Activated CD4-positive, alpha-beta T cell treated with anti-CD3 and anti-CD28 coated beads for 24 hours (primary cell): ENCODE measurements at places on chromosomes 13 and 19.

- no peak for DNase-seq
Observed at GRCh38 chr19:12364391-12365235, 870 bp downstream of the ZNF442 start.

- peak; percentile 87 for DNase-seq
Observed at GRCh38 chr19:13846557-13847406, 30.2 kb upstream of the NANOS3 start.

DNA sequence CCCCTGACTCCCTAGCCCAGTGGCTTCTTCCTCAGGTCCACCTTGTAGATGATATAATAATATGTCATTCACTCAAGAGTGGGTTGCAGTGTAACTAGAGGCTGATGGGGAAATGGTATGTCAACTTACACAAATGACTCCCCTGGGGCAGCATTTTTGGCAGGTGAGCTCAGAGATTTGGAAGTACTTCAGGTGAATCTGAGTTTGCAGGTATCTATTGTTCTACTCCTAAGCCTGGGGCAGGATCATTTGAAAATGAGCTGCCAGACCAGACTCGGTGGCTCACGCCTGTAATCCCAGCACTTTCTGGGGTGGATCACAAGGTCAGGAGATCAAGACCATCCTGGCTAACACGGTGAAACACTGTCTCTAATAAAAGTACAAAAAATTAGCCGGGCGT lies 11.6 kb upstream of the CNMD start:
- no peak for DNase-seq

- DNase-seq, result no peak
Observed at GRCh38 chr13:20002787-20003186, 44.3 kb downstream of the ZMYM2 start.

GRCh38 chr13:111398715-111399299 lies 78.4 kb downstream of the TEX29 start:
- no peak for DNase-seq

DNA sequence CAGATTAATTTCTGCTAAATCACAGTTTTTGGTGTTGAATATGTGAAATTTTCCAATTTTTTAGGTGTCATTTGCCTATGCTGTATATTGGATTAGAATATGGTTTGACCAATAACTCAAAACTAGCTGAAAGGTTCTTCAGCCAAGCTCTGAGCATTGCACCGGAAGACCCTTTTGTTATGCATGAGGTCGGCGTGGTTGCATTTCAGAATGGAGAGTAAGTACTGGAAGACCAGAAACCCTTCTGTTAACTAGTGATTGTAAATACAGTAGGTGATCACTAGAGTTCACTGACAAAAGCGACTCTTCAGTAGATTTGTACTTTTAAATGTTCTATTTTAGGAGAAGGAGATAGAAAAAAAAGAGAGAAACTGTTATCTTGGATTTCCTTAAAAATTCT lies 22.3 kb downstream of the CDC16 start:
- DNase-seq, result no peak

GRCh38 chr13:70604448-70604847 lies 496.2 kb upstream of the KLHL1 start:
- no peak for DNase-seq

- DNase-seq, result no peak
Observed at GRCh38 chr13:107170270-107170931, 602.5 kb upstream of the ARGLU1 start.
